ENCODE measurements at places on chromosomes 4 and X.
A peak's percentile ranks its signal among the peaks of the same experiment; 100 is the strongest.

- no peak for DNase-seq
Measured at GRCh38 chr4:25178838-25179261, 18.6 kb upstream of the SEPSECS start.

- no peak for DNase-seq
Measured at GRCh38 chr4:113331811-113332210, 282.4 kb downstream of the ANK2 start.

- DNase-seq: no peak
Measured at GRCh38 chr4:12200226-12200625, 771.5 kb upstream of the HS3ST1 start.

GRCh38 chr4:184331268-184331995, 113.8 kb upstream of the ENPP6 start:
- no peak for DNase-seq

DNA sequence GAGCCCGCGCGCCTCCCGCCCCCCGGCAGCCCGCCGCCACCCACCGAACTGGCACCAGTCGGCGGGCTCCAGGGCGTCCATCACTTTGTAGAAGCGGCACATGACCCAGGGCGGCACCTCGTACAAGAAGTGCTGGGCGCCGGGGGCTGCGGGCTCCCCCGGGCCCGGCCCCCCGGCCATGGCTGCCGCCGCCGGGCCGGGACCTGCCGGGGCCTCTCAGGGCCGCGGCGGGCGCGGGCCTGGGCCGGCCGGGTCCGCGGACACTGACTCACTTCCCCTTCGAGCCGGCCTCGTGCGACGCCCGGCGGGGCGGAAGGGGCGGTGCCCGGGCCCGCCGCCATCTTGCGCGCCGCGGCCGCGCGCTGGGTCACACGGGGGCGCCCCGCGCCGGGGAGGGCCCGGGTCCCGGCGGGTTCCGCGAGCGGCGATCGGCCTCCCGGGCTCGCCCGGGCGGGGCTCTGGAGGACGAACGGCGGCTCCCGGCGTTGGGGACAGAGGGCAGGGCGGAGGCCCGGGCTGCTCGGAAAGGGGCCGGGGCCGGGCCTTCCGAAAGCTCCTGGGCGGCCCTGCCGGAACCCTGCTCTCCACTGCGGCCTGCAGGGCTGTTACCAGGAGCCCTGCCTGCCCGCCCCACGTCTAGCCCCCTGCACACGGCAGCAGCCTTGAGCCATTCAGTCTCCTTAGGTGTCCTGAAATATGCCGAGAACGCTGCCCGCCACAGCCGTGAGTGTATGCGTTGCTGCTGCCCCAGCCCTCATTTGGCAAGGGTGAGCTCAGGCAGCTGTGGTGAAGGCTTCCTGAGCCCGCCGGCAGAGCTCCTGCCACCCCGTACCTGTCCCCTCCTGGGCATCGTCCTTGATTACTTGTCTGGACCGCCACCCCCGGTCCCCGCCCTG, at the start of gene IRAK1:
TSS of gene IRAK1 (minus strand) at position 270 of the 896 bp plus-strand sequence. CDS start at position 180, 90 bp downstream.
- DNase-seq: no peak

GRCh38 chr4:86974551-86974994, 39.8 kb downstream of the AFF1 start:
- DNase-seq: no peak

DNA sequence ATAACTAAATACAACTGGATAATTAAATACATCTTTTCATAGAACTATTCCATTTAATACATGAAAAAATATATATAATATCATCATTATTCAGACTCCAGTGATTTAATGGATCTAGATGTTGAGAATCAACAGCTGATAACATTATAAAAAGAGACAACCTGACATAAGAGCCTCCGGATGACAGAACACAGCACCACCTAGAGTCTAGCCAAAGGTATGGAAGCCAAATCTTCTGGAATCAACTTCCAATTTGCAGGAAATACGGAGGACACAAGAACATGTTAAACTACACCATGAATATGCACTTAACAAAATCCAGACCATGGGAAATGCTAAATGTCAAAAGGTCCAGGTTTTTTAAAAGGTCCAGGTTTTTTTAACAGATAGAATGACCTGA, 55.0 kb downstream of the LRBA start:
- DNase-seq: no peak

- no peak for DNase-seq
Measured at GRCh38 chr4:42331040-42331439, 66.2 kb upstream of the SHISA3 start.

- peak; percentile 6 for DNase-seq
Measured at GRCh38 chrX:69153060-69153730, 12.1 kb downstream of the PJA1 start.

DNA sequence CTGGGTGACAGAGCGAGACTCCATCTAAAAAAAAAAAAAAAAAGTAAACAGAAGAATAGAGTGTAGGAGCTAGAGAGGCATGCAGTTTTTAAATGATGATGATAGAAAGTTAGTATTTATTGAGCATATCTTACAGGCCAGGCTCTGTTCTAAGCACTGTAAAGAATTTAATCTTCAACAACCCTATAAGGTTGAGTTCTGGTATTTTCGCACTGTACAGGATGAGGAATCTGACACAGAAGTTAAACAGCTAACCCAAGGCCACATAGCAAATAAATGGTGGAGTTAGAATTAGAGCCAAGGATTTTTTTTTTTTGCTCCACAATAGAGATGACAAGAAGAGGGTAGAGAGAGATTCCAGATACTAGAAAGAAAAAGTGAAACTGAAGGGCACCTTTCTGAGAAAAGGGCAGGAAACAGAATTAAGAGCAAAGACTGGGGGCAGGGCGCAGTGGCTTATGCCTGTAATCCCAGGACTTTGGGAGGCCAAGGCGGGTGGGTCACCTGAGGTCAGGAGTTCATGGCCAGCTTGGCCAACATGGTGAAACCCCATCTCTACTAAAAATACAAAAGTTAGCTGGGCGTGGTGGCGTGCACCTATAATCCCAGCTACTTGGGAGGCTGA, 56.1 kb downstream of the KLHL5 start:
- DNase-seq: no peak

DNA sequence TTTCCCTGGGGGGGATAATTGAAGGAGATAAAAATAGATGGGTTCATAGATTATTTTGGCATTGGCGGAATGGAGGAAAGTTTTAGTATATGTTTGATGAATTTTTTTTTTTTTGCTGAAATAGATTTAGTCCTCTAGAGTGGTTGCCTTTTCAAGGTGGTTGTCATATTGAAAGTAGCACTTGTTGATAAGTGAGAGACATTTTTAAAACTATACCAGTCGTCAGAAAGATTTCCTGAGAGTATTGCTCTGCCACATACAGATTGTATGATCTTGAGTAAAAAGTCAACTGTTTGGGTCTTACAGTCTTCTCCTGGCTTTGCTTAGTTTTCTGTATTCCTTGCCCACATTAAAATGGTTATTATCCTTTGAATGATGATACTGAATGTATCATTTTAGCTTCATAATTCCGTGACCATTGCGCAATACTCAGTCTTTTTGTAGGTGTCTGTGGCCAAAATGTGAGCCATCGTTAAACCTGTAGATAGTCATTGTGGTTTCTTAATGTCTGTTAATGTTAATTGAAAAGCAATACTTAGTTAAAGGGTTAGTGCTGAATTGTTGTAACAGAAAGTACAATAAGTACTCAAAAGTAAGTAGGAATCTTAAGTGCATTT, 7.1 kb downstream of the SMARCAD1 start:
- DNase-seq: no peak

DNA sequence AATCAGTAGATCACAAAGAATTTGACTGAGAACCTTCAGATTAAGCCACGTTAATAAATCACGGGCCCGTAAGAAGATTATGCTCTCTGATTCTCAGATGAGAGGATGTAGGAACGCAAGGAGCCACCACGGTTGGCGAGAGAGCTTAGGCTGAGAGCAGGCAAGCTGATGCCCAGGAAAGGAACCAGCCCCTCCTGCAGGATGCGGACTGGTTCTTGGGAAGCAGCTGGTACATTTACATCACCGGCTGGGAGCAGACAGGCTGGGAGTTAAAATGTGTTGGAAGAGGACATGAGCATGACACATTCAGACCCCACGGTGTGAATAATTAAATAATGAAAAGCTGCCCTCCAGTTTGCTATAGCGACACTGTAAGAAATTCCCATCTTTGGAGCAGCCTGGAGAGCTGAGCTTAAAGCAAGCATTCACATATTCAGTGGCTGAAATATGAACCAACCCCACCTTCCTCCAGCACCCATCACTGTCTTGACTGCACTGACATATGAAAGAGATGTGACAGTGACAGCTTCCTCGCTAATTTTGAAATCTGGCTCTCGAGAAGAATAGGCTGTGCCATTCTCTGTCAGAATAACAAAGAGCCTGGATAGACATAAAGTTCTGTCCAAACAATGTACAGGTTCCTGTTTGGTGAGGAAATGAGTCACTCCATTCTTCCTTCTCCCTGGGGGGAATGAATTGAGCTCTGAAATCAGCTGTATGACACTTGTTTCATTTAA, 33.1 kb downstream of the LNX1 start:
- no peak for DNase-seq

DNA sequence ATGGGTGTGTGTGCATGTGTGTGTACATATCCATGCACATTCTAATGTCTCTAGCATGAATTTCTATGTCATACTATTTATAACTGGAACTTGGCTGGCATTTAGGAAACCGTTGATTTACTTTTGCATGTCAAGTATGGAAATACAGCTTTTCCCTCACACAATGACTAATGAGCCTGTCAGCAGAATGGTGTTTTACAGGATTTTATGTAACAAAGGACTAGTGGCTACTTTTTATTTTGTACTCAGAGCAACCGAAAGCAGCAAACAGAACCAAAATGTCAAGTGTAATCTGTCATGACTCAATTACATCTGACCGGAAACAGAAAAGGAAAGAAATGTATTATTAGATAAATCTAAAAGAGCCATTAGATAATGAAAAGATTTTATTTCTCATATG, 1911.5 kb upstream of the AGA start:
- DNase-seq: no peak

DNA sequence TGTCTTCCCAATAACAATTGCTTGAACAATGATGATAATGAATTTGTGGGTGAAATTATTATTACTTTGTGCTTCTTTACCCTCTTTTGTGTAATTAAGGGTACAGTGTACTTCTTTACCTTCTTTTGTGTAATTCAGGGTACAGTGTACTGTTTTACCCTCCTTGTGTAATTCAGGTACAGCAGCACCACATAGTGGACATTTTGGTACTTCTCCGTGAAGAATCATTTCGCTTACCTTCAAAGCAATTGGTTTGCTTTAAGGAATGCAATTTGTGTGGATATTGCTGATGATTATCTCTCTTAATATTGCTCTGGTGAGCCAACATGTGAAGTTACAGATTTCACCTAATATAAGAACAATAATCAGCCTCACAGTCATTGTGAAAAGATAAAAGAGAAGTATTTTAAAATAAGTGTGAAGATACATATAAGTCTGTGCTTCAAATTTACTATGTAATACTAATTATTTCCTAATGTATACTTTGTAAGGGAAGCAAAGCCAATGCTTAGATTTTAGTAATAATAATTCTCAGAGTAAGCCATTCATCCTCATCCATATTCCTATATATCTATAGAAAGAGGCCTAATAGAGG, 27.2 kb upstream of the SEC24B start:
- no peak for DNase-seq

GRCh38 chr4:55347610-55348228, 1.7 kb downstream of the SRD5A3 start:
- no peak for DNase-seq

DNA sequence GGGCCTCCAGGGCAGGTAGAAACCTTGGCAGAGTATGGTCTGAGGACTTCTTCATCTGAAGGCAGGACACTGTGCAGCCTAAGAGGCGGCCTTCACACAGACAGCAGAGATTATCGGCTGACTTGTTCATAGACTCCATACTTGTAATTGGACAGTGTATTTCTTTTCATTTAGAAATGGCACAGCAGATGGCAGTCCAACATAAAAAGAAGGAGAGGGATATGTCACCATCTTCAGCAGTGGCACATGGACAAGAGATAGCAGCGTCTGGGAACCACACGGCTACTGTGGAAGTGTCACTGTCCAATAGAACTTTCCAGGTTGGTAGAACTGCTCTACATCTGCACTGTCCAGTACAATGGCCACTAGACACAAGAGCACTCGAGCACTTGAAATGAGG, 21.7 kb upstream of the GEMIN8 start:
- peak; percentile 43 for DNase-seq

GRCh38 chrX:39426101-39426500, 624.8 kb downstream of the MID1IP1 start:
- DNase-seq: no peak

- DNase-seq: no peak
Measured at GRCh38 chrX:11352296-11352741, 59.1 kb downstream of the AMELX start.

DNA sequence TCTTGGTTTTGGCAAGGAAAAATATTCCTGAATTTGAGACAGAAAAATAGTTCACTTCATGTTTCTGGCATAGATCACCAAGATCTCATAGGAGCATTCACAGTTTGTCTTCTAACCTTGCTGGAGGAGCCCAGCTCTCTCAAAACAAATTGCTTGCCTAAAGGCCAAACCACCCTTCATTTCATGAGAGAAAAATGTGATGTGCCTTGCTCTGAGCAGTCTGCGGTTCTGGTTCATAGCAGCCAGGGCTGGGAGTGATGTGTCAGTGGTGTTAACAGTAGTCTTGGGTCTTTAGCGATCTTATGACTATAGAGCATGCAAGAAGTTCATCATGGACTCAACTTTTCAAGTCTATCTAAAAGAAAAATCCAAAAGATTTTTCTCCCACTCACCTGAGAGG, 183.3 kb downstream of the DCLK2 start:
- DNase-seq: no peak

DNA sequence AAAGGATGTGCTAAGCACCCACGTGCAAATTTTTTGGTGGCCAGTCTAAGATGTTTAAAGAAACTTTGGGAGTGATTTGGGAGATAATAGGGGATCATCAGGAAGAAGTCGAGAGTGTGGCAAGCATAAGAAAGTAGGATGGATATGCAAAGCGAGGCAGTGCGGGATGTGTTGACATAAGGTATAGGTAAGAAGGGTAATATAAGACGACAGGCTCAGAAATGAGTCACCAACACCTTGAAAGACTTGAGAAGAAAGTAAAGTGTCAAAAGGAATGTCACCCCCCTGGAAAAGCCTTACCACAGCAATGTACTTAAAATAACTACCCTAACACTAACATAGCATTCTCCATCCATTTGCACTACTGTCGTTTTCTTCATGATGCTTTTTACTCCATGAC, 69.8 kb upstream of the BMP2K start:
- no peak for DNase-seq

DNA sequence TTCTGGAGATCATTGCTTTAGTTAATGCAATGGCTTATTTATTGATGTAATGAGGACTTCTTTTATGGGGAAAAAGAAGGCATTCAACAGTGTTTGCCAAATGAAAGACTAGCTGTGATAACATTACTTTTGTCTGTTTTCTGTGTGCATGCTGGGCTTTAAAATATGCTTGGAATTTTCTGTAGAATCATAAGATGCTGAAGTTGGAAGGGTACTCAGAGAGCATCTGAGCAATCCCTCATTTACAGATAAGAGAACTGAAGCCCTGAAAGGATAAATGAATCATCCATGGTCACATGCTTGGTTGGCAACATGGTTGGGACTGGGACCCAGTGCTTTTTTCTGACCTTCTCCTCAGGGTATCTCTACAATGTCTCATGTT, 31.4 kb upstream of the PITX2 start:
- no peak for DNase-seq

Data from NCI-H524 treated with DMSO at 0.1 percent for 48 hours (cell line).